ENCODE measurements at places on chromosomes 5 and 9.

DNA sequence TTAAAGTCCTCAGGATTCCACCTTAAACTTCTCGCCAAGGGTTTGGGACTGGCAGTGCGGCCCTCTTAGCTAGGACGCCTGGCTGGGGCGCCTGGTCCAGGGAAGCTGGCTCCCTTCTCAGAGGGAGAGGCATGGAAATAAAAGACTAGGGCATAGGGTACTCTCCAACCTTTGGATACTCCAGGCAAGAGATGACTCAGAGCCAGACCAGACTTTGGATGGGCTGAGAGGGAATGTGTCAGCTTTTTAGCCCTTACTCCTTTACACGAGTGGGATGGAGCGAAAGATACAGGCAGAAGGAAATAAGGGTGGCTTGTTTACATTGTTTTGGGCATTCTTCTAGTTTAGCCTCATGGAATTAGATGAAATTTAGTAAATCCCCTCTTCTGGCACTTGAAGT lies 48.2 kb downstream of the IL31RA start:
- DNase-seq = no peak

- no peak for DNase-seq
Measured at GRCh38 chr9:132409828-132410528, at the start of gene CFAP77. Gene CFAP77 (plus strand): TSS chr9:132410211. CDS start chr9:132410272, 61 bp downstream.

GRCh38 chr9:8078641-8079140 lies 279.1 kb upstream of the DMAC1 start:
- DNase-seq = no peak

- DNase-seq = no peak
Measured at GRCh38 chr5:42026446-42026845, 101.4 kb downstream of the FBXO4 start.

- no peak for DNase-seq
Measured at GRCh38 chr5:123344816-123345426, 78.3 kb downstream of the CEP120 start.

GRCh38 chr9:128304136-128304970 lies 17.9 kb downstream of the TRUB2 start:
- no peak for DNase-seq

DNA sequence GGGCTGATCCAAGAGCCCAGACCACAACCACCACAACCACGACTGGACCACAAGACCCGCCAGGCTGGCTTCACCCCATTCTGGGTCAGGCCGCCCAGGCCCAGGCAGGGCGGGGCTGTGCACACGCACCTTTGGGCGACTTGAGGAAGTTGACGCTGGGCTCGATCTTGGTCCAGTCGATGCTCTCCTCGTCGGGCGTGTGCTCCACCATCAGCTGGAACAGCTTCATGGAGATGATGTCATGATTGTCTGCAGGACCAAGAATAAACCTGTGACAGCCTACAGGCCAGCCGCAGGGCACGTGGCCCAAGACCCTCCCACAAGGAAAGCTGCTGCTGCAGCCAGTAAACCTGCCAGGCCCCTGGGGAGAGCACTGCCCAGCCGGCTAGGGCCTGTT lies 17.3 kb downstream of the LMAN2 start:
- no peak for DNase-seq

GRCh38 chr9:127065592-127065991 lies 56.8 kb downstream of the ANGPTL2 start:
- DNase-seq = no peak

- DNase-seq = no peak
Measured at GRCh38 chr5:120919017-120919416, 454.9 kb downstream of the PRR16 start.

- DNase-seq = no peak
Measured at GRCh38 chr5:144583541-144584449, 413.1 kb downstream of the KCTD16 start.

GRCh38 chr9:34363619-34364351 lies 12.9 kb downstream of the MYORG start:
- DNase-seq = no peak

DNA sequence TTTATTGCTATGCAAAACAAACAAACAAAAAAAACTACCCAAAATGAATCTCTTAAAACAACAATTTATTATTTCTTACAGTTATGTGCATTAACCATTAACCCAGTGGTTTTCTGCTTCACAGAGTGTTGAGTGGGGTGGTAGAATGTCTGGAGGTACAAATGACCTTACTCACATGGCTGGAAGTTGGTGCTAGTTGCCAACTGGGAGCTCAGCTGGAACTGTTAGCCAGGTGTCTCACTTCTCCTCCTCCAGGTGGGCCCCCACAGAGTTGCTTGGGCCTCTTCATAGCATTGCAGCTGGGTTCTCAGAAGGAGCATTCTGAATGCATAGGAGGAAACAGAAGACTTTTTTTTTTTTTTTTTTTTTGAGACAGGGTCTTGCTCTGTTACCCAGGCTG lies 10.5 kb upstream of the B4GALT1 start:
- no peak for DNase-seq

DNA sequence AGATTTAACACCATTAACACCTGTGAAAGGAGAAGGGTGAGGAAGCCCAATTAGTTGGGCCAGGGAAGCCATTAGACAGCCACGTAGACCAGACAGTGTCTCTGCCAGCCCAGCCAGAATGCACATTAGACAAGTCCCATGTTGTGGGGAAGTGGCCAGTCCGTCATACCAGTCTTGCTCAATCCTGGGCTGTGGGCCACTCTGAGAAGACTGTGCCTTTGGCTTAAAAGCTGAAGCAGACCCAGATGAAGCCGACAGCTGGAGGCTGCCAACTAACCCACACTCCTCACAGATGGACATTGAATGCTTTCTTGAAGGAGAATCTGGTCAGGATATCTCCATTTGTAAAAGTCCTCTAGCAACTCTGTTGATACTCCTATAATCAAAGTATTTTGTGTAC lies 128.5 kb downstream of the CHSY3 start:
- no peak for DNase-seq

- no peak for DNase-seq
Measured at GRCh38 chr9:76424491-76424890, 30.3 kb upstream of the RFK start.

GRCh38 chr5:39158127-39158593 lies 61.2 kb downstream of the FYB1 start:
- DNase-seq = no peak

DNA sequence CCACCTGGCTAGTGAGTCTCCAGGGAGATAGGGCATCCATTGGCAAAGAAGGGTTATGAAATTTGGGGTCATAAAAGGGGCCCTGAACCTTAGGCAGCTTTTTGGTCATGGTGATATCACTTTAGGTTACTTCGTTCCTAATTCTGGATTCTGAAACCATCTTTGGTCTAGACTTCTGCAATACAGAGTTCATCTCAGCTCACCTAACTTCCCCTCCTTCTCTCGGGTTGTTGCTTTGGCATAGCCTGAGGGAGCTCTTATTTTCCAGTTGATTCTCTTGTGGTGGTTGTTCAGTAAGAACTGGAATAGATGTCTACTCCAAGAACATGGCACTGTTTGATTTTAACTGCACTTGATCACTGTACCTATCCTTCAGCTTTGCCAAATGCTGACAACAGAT lies 148.9 kb upstream of the RUSC2 start:
- no peak for DNase-seq

- DNase-seq = no peak
Measured at GRCh38 chr9:69743930-69744329, 15.9 kb downstream of the PTAR1 start.

GRCh38 chr9:93589688-93590087 lies 13.3 kb downstream of the PHF2 start:
- no peak for DNase-seq

GRCh38 chr5:41510176-41510831 lies at the start of gene PLCXD3:
Gene PLCXD3 (minus strand): TSS chr5:41510601. CDS start chr5:41510526, 75 bp downstream.
- no peak for DNase-seq

DNA sequence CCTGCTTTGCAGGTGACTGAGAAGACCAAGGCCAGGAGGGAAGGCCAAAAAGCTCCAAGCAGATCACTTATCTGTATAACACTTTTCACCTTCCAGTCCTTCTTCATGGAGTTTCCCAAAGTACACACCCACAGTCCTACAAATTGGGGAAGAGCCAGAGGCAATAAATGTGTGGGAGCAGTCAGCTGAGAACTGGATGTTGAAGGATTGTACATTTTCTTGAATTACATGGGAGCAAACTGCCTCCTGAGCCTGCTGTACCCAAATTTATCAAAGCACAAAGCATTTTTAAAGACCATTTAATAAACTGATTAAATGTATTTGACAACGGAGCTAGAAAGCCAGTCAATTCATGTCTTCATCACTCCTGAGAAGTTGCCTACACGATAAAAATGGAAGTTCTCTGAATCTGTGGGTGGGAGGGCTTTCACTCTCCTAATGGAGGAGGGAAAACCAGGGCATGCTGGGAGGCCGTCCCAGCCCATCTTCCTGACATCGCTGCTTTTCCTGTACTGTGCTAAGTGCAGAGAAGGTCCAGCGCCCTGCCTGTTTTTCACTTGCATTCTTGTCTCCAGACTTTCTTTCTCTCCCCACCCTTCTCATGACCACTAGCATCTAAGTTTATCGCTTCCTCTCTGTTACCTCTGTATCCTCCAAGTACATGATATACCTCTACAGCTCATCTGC lies 79.0 kb downstream of the KCNIP1 start:
- no peak for DNase-seq

- DNase-seq = no peak
Measured at GRCh38 chr9:87513161-87513560, 15.5 kb downstream of the DAPK1 start.

DNA sequence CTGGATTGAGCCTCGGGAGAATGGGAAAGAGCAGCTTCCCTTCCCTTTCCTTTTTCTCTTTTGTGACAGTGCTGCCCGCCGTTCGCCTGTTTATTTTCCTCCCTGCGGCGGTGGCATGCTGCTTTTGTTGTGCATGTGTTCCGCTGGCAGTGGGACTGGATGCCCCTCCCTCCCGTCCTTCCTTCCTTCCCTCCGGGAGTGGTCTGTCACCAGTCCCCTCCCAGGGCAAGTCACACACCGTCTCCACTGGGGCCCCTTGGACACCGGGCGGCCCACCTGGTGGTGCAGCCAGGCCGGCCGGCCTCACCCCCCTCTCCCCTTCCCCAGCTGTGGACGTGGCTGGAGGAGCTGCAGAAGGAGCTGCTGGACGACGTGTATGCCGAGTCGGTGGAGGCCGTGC lies 214.7 kb downstream of the TRIO start:
- DNase-seq = no peak

DNA sequence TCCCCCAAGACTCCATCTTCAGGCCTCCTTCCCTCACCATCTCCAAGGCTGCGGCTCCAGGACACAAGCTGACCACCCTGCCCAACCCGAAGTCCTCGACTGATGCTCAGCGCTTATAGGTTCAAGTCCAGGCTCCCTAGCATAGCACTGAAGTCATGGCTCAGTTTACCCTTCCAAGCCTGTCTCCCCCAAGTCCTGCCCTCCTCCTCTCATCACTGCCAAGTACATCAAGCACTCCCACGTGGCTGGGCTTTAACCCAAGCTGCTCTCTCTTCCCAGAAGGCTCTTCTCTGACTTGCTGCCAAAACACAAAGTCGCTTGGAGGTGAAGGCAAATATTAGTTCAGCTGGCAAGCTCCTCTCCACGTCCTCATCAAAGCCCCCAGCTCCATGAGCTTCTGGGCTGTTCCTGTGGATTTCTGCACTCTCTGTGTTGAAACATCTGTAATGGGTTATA lies 22.1 kb upstream of the MARCHF6 start:
- DNase-seq = no peak

DNA sequence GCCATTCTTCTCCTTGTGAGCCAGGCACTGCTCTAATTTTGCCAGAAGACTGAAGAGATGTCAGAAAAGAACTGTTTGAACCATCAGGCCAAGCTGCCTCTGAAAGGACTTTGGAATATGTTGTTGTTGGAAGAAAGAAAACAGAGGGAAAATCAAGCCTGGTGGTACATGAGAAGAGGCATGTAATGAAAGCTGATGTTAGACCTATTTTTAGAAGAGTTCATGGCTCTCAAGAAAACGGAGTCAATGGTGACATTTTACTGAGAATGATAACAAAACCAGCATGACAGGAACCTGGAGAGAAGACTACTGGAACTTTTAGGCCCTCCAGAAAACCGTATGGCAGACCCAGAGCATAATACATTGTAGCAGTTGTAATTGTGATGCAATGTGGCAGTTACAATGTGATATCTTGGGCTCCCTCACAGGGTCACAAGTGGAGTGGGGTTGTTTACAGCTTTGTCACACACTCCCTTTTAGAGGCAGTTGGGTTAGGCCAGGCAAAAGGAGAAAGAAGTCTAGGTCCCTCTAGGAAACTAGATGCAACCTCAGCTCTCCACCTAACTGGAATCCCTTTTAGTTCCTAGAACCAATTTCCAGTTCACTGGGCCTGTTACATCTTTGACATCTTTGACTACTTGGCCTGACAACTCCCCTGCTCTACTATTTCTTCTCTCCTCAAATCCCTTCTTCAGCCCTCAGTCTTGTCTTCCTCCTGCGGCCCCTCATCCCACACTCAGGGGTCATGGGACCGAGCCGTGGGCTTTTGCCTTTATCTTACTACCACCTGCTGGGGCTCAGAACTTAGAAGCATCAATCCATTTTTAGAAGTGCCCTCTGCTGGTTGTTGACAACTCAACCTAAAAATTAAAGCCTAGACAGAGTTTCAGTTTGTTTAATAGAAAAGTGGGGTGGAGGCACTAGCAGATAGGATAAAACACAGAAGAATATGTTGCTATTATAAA lies 61.2 kb upstream of the JAK2 start:
- DNase-seq = no peak

DNA sequence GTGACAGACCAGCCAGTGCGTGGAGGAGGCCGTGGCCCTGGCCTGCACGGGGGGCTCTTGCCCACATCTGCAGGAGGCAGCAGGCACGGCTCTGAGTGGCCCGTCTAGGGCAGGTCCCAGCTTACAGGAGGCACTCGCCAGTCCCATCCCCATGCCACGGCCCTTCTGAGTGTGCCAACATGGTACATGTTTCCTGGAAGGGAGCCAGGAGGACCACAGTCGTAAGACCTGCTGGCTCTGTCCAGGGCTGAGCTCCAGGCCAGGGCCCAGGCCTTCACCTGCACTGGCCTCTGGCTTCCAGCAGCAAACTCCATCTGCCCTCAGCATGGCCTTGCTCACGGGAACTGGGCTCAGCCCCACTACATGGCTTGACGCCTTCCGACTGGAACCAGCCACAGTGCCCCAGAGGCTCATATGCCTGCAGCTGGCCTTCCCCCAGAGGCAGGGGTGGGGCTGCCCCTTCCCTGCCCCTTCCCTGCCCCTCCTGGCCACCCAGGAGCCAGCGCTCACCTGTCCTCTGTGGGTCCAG lies 3.8 kb downstream of the NKD2 start:
- DNase-seq = no peak

- no peak for DNase-seq
Measured at GRCh38 chr5:103849934-103850333, 287.3 kb upstream of the NUDT12 start.

GRCh38 chr5:9544502-9545135 lies 1.3 kb downstream of the SEMA5A start:
- no peak for DNase-seq

GRCh38 chr9:82247318-82247717 lies 258.7 kb downstream of the SPATA31D1 start:
- DNase-seq = no peak
